ENCODE measurements at places on chromosomes 1 and 21.

DNA sequence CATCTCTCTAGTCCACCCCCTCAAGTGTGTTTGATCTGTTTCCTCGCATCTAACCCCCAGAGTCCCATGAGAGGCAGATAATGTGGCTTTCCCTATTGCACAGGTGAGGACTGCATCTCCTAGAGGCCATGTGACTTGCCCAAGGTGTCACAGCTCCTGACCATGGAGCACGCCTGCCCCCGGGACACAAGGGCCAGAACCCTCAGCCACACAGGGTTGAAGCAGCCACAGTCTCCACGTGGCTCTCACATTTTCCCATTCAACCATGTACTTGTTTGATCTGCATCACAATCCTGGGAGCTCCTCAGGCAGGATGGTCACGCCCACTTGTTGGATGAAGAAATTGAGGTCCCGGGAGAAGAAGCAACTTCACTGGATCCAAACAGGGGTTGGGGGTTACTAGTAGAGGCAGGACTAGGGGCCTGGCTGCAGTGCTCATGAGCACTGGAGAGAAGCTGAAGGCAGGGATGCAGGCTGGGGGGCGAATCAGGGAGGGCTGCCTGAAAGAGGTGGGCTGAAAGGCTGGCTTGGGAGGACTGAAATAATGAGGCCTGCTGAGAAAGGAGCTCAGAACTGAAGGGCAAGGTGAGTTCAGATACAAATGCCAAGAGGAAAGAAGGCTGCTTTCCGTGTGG lies 207.9 kb downstream of the PTPRU start:
- no peak for DNase-seq

- no peak for DNase-seq
Measured at GRCh38 chr1:43015269-43015668, 56.6 kb upstream of the SLC2A1 start.

- no peak for DNase-seq
Measured at GRCh38 chr1:178599745-178600144, 86.8 kb downstream of the TEX35 start.

- no peak for DNase-seq
Measured at GRCh38 chr21:31236528-31236927, 107.5 kb downstream of the TIAM1 start.

DNA sequence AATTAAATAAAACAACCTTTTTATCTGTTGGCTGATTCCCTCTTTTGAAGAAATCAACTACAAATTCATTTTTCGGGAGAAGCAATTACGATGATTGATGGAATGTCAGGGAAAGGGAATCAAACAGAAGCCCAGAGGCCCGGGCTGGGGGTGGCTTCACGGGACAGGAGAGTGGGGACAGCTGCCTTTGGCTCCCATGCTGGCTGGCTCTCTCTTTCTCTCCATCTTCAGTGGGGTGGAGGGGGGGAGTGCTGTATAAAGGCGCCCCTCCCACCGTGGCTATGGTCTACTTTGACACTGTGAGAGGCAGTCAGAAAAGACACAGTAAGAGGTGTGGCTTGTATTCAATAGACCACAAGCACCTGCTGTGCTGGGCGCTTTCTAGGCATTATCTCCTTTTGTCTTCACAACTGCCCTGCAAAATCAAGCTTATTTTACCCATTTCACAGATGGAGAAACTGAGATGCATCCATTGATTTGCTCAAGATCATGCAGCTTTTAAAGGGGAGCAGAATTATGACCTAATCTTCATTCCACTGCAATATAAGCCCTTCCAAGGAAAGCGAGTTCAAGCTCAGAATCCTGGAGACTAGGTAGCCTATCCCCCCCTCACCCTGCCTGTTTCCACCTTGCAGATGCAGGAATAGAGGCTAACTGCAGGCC lies 92.9 kb downstream of the GRIK3 start:
- DNase-seq: no peak

DNA sequence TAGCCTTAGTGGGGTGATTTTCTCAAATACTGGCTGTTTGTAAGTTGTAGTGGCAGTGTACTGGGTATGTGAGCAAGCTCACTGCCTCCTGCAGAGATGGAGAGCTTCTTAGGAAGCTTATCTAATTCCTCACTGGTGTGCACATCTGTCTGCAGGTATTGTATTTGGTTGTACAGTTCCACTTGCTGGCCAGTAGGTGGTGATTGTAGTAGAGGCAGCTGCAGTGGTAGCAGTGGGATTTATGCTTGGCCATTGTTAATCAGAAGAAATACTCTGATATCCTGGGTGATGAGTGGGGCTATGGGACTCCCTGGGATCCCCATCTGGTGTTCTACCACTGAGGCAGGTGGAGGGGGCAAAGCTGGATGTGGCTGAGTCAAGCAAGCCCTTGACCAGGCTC lies 276.1 kb upstream of the SPAG17 start:
- DNase-seq: no peak

- no peak for DNase-seq
Measured at GRCh38 chr1:184912392-184912791, 61.9 kb downstream of the NIBAN1 start.

DNA sequence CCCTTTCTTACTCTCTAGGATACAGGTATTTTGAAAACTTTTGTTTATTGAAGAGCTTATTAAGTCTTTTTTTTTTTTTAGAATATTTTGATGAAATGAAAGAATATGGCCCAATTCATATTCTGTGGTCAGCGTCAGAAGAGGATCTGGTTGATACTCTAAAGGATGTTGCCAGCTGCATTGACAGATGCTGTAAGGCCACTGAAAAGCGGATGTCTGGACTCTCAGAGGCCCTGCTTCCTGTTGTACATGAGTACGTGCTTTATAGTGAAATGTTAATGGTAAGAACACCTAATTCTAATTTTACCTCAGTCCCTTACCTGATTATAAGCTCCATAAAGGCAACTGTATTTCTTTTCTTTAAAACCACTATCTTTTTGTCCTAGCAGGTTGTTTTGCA lies 37.1 kb downstream of the SNX7 start:
- DNase-seq: no peak

- DNase-seq: no peak
Measured at GRCh38 chr1:227789084-227790033, 26.1 kb upstream of the PRSS38 start.

DNA sequence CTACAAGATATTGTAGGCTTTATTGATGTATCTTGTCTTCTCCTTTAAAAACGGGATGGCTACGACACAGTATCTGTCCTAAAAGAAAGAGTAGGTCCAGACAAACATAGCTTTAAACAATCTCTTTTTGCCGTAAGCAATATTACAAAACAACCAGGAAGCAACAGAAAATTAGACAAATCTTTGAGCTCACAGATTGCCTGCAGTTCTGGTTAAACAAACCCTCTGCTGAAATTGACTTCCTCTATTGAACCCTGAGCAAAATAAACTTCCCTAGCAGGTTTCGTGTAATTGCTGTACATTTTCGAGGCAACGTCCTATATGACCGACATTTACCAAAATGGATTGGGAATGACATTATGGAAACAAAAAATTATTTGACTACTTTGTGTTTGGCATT lies 50.6 kb downstream of the CHML start:
- DNase-seq: no peak

DNA sequence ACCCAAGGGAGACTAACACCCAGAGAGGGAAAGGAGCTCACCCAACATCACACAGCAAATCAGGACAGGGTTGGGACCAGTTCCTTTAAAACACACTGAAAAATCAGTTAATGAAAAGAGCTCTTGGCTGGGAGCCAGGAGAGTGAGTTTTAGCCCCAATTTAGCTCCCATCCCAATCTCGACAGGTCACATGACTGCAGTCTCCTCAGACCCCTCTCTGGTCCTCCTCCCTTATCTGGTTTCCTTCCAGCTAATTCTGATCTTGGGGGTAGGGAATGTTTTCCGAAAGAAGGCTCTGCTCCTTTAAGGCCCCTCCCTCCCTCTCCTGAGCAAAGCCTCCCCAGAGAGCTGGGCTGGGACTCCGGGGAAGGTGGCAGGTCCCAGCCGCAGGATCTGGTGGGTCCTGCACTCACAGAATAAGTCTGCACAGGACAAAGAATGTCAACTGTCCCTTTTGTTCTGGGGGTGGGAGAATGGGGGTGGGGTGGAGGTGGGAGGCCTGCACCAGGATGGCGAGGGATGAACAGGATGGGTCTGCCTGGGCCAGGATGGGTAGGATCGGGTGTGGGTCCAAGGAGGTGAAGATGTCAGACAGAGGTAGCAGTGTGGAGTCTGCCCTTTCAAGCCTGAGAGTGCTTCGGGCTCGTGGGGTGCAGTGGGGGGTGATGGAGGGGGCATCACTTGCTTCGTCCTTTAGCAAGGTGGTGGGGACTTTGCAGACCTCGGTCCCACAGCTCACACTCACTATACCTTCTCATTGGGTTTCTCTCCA lies 57.3 kb upstream of the SSBP3 start:
- no peak for DNase-seq

- DNase-seq: no peak
Measured at GRCh38 chr1:193569983-193570269, 383.5 kb upstream of the B3GALT2 start.

DNA sequence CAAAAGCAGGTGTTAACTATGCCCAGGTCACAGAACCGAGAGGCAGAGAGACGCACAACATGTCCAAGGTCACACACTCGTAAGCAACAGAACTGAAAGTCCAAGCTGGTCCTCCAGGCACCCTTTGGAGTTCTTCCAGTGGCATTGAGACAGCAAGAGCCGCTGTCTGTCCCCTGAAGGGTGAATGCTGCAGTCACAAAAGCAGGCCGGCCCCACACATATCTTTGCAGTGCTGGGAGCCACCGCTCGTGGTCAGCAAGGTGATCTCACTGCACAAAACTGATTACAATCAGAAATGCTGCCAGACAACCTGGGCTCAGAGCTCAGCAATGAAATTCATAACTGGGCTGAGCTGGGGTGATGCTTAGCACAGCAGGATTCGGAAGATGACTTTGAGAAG lies 47.4 kb upstream of the RAB4A start:
- DNase-seq: no peak

DNA sequence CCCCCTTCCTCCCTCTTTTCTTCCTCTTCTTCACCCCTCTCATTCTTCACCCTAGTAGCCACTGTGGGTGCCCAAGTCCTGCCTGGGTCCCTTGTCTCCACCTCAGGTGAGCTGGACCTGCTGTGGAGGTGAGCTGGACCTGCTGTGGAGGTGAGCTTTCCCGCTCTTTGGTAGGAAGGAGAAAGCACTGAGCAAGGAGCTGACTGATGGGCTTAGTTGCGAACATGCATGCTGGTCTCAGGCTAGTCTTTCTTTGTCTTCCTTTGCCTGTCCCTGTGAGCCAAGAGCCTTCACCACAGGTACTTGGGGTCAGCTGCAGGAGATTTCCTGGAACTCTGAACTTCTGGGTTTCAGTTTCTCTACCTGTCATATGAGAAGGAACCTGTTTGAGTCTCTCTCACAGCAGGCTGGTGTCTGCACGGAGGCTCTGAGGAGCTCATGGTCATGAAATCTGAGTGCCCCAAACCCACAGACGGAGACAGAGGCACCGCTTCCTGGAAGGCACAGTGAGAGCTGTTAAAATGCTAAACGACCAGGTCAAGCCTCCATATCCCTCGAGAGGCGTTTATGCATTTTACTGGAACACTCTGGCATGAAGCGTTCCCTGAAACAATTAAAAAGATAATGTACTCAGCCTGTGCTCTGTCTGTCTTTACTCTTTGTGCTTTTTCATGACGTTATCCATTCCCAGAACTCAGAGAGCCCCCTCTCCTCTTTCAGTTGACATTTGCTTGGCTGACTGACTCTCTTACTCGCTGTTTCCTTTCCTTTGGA lies 69.5 kb downstream of the RHOU start:
- DNase-seq: no peak

All from amygdala (tissue), 56 donors.